Activated T-helper 1 cell treated with anti-CD3 and anti-CD28 coated beads, Interleukin-2, amount 50 U/mL, for 16 hours (primary cell): ENCODE measurements at places on chromosomes 1 and 21.

DNA sequence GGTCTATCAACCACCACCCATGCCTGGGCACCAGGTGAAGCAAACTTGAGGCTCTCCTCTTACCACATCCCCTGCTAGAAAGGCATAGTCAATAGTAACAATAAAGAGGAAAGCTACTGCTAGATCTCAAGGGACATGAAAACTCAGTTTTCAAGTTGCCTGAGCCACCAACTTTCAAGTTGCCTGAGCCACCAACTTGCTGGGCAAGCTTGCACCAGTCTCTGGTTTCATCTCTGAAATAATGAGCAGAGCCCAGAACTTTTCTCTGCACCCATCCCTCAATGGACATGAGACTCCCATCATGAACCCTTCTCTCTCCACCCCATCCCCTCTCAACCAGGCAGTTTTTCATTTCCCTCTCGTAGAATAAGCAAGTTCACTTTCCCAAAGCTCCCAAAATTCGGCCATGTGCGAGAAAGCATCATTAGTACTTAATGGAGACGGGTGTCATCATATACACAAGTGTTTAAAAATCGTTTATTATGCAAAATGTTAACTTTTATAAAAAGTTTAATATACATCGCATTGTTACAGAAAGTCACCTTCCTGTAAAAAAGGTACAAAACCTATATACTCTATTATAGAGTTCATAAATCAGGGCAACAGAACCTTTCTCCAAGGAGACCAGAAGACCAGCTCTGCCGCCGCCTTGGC is 1.7 kb downstream of the ID3 start:
- DNase-seq, result no peak

DNA sequence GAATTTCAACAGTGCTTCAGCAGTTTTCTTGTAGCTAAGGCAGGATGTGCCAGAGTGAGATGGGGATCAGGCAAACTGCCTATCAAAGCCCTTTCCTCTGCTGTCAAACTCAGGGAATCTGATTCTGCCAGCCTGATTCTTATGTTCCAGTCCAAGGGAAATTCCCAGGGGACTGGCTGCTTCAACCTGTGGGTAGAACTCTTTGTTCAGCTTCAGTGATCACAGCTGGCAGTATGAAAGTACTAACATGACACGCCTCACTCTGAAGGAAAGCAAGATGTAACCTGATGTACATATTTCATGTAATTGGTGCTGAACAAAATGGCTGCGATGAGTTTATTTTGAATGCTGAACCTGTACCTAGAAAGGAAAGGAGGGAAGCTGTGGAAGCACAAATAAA is 40.1 kb upstream of the SLC5A9 start:
- no peak for DNase-seq

DNA sequence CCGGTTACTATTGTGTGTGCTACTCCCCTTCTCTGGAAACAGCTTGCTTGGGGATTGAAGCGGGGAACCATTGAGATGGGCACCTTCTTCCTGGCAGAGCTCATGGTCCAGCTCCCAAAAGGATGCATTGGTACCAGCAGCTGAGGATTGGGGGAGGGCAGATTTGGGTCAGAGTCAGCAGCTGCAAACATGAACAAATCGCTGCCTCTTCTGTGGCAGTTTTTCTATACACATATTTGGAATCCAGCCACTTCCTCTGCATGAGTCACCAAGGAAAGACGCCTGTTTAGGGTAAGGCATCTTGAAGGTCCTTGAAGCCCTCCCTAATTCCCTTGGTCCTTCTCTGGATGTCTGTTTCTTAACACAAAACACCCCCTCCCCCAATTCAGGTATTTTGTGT is 104.7 kb downstream of the DAB1 start:
- DNase-seq, result no peak

GRCh38 chr1:115348636-115349035 is 10.6 kb upstream of the NGF start:
- no peak for DNase-seq

DNA sequence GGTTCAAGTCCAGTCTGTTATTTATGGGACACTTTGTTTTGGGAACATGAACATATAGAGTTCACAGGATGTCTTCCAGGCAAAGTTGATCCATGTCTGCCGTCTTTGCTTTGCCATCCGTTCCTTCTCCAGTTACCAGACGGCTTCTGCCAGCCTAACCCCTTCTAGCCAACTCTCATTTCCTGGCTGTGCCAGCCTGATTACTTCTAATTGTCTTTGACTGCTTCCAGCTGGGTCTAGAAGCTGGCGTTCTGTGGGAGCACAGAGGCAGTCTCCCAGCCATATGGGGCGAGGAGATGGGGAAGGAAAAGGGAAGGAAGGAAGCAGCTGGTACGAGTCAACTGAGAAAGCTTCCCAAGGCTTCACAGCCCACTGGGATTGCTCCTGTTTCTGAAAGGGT is 3.1 kb upstream of the HUNK start:
- no peak for DNase-seq

- no peak for DNase-seq
These were observed 552 bp downstream of the GPATCH4 start for GRCh38 chr1:156600733-156601121.

- DNase-seq, result no peak
These were observed 27.4 kb downstream of the LRRC3 start for GRCh38 chr21:44482581-44483287.

GRCh38 chr1:165631342-165632151 is 513 bp downstream of the MGST3 start:
- no peak for DNase-seq

DNA sequence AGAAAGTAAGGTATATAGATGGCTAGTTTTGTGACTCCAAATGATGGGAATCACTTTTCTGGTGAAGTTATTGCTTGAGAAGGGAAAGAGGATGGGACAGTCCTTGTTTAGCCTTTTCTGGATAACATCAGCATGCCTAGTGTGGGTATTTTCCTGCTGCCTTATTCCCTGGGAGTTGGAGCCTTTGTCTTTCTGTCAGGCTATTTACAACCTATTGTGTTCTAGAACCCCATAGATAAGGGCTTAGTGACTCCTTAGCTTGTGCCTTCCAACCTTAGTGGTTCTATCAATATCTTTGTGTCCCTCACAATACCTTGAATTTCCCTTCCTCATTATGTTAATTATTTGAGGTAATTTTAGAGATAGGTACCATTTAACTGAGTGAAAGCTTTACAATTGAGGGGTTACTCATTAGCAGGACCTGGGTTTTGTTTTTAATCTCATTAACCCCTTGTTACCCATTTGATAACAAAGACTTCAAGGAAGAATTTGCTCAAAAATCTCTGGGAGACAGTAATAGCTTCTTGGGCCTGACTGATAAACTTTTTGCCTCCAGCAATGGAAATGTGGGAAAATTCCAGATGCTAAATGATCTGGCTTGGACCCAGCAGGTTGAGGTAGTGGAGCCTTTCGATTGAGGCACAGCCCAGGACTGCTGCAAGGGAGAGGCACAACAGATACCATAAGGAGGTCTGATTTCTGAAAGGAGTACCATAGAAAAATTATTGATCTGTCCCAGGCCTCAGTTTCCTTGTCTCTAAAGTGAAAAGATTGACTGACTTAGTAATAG is 49.0 kb downstream of the CACHD1 start:
- DNase-seq, result no peak

DNA sequence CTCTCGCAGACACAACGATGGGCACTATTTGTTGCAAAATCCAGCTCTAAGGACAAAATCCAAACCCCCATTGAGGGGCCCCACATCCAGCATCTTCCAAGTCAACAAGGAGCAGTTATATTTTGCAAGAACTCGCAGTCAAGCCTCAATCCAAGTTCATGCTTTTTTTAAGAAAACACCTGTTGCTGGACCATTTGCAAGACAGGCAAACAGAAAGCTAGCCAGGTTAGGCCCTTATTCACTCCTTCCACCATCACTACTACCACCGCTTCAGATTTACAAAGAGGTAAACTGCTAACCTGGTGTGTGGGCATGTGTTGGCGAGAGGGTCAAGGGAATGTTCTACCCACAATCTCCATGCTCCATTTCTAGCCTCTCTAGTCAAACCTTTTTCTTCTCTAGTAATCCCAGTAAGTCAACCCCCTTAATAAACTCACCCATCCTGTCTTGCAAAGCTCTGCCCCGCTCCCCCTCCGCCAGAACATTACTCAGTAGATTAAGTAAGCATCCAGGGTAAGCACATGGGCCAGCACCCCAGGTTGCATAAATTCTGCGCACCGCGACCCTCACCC is 703 bp downstream of the ERI3 start:
- DNase-seq, result no peak

DNA sequence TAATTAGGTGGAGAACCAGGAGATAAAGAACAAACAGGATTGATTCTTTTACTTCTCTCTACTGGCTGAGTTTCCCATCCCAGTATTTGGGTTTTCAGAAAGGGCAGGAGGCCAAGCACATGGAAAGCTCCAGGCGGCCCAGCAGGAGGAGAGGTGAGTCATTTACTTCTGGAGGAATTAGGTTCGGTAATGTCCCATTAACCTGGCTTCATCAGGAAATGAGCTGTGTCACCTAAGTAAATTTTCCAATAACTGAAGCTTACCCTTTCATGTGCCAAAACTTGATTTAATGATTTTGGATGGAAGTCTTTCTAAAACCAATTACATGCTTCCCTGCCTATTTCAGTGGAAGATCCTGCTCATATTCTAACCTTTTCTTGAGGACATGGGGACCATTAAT is 257.6 kb upstream of the USP24 start:
- no peak for DNase-seq

DNA sequence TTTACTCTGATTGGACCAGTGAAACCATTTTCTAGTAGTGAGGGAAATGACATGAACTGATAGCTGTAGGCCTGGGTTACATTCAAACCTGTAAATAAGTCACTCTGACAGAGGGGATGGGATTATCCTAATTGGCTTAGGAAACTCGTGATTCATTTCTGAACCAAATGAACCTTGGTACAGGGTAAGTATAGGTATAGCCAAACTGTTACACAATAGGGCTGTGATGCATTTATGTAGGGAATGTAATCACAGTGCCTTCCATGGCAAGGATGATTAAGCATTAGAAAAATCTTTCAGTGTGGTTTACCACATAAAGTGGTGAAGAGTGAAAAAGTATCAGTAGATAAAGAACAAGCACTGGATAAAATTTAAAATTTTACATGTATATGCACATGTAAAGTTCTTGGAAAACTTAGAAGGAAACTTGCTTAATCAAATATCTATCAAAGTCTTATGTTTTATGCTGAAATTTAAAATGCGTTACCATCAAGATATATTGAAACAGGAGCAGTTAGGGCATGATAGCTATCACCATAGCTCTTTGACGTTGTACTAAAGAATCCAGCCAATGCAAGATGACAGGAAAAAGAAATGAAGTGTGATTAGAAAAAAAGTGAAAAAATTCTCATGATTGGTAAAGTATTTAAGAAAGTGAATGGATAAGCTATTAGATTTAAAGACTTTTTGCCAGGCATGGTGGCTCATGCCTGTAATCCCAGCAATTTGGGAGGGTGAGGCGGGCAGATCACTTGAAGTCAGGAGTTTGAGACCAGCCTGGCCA is 63.0 kb downstream of the RABGAP1L start:
- DNase-seq, result no peak

- no peak for DNase-seq
These were observed 292.9 kb upstream of the DUSP10 start for GRCh38 chr1:222034790-222035189.
